NCI-H1105 treated with DMSO at 0.1 percent for 48 hours (cell line): ENCODE measurements at places on chromosomes 1 and 21.

GRCh38 chr1:168454211-168454815, 89.5 kb downstream of the XCL2 start:
- no peak for DNase-seq

DNA sequence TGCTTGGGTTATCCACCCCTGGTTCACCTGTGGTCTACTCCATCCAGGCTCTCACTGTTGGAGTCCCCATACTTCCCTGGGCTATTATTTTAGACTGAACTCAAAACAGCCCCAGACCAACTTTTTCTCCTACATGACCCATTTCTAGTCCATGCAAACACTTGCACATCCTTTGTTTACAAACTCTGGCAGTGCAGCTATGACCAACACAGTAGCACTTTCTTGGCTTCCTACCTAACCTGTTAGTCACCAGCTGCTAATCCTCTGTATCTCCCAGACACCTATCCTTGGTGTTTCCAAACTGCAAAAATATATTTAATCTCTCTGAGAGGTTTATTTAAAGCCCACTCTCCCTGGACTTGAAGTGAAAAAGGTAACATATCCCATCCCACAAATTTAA, 90.8 kb downstream of the DDAH1 start:
- no peak for DNase-seq

DNA sequence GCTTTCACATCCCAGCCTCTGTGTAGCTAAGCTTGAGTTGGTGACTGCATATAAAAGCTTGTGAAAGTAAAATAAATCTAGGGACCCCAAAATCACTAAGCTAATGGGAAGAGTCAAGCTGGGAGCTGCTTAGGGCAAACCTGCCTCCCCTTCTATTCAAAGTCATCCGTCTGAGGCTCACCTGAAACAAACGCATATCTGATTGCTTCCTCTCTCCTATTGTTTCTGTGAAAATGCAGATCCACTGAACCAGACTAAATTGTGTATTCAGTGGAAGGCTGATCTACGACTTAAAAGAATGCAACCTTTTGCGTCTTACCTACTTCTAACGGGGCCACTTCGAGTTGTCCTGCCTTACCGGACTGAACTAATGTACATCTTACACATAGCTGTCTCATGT, 70.3 kb downstream of the LTN1 start:
- no peak for DNase-seq

DNA sequence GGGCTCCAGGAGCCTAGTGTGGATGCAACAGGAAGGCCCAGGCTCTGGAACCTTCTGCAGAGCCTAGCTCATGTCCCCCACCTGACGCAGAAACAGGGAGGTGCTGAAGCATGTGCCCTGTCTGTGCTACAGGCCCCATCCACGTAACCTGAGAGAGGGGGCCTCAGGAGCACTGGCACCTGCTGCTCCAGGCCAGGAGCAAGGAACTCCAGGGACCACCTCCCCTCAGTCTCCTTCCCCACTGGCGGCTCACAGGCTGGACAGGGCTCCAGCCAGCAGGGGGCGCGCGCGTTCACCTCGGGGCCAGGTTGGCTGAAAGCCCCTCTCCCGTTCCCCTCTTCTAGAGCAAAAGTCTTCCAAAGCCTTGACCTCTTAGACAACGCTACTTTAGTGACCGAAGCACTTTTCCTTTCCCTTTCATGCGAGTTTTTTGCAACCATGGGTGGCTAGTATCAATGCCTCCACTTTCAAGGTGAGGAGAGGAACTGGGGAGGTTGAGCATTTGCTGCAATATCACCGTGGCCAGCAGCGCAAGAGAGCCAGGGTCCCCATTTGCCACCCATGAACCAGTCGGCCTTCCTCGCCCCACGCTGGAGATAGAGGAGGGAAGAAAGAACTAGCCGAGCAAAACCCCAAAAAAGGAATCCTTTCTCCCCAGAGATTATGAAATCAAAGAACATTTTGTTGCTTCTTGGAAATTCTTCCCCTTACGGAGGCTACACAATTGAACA, 52.4 kb upstream of the GPR157 start:
- peak; percentile 41 for DNase-seq

- no peak for DNase-seq
Measured at GRCh38 chr1:172109359-172109758, 268.1 kb downstream of the DNM3 start.

DNA sequence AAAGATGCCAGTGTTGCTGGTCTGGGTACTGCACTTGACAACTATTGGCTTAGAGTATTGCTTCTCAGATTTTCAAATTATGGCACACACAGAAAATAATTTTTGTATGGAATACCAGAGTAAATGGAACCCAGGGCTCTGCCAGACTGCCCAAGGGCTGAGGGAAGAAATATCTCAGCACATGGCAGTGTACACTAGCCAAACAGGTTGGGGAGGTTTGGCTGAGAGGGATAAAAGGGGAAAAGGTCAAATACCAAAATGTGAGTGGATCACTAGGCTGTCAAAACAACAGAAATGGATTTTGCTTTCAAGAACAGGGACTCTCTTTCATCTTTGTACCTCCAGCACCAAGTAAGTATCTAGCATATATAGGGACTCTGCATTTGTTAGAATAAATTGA, 3.0 kb upstream of the RGS8 start:
- no peak for DNase-seq

DNA sequence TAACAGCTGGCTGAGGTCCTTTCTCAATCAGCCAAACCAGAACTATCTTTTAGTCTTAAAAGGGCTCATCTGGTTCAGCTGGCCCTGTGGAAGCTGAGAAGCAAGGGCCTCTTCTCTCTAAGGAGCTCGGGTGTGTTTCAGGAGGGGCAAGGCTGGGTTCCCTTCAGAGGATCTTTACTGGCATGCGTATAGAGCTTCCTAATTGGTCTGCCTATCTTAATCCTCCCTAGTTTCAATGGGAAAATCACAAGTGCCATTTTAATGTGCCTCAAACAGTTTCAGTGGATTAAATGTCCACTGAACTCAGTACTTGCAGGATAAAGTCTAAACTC, 81.5 kb upstream of the LBR start:
- no peak for DNase-seq

DNA sequence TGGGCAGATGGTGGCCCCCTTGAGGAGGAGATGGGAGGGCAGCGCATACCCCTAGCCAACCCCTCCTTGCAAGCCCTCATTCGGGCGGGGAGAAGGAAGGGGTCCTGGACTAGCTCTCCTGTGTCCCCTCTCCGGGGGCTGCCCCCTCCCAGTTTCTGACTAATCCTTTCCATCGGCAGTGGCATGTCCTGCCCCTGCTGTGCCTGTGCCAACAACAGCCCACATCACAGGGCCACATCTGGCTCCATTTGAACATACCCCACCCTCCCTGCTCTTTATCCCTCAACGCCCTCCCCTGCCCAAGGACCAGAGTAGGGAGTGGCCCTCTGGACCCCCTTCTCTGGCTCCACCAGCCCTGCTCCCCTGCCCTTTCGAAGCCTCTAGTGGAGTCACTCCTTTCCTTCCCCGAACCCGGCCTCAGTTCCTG, 11.0 kb upstream of the LMNA start:
- DNase-seq, result no peak

- DNase-seq, result no peak
Measured at GRCh38 chr21:44989537-44989886, 49.7 kb downstream of the SLX9 start.

DNA sequence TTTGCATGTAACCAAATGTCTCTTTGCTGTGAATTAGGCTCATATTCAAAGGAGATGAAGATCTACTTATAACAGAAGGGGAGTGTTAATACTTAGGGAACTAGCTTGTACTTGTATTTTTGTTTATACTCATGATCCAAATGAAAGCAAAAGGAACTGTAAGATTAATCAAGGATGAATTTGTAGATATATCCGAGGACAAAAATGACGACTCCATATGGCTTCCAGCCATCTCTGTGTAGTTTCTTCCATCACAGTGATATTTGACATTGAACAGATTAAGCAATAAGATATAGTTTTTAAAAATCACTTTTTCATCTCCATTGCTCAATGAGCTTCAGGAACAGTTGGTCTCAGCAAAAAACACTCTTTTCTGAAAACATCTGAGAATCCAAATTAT, 257.4 kb upstream of the CAMK1G start:
- DNase-seq, result no peak

DNA sequence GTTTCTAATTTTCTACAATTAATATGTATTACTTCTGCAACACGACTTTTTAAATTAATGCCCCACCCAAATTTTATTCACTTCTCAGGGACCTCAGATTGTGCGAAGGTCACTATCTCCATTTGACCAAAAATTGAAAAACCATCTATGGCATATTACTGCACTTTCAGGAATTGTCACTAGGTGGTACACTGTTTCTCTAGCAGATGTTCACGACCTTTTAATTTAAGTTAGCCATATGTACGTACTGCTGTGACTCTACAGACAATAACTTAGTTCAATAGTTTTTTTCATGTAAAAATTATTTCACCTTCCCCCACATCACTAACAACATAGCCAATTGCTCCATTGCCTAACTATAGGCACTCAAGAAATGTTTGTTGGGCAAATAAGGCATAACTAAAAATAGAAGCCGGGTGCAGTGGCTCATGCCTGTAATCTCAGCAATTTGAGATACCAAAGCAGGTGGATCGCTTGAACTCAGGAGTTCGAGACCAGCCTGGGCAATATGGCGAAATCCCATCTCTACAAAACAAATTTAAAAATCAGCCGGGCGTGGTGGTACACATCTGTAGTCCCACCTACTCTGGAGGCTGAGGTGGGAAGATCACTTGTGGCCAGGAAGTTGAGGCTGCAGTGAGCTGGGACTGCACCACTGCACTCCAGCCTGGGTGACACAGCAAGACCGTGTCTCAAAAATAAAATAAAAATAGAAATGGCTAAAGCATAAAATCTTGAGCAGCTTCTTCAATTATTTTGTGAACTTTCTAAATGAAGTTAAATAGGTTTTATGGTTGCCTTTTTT, 75.7 kb upstream of the PKN2 start:
- DNase-seq, result peak; percentile 40

GRCh38 chr1:3134381-3135072, 65.5 kb downstream of the PRDM16 start:
- DNase-seq, result no peak

- DNase-seq, result peak; percentile 59
Measured at GRCh38 chr1:58515794-58516401, 30.6 kb downstream of the OMA1 start.

GRCh38 chr1:205204552-205204951, 7.0 kb downstream of the DSTYK start:
- no peak for DNase-seq

- peak; percentile 55 for DNase-seq
Measured at GRCh38 chr1:52601991-52602855, at the start of gene GPX7. Gene GPX7, plus strand, starts transcription at chr1:52602371. Its CDS starts 39 bp downstream, at chr1:52602410.

- DNase-seq, result no peak
Measured at GRCh38 chr1:100039591-100039990, 69.8 kb downstream of the SLC35A3 start.

- DNase-seq, result no peak
Measured at GRCh38 chr1:208587110-208587509, 342.9 kb upstream of the PLXNA2 start.

DNA sequence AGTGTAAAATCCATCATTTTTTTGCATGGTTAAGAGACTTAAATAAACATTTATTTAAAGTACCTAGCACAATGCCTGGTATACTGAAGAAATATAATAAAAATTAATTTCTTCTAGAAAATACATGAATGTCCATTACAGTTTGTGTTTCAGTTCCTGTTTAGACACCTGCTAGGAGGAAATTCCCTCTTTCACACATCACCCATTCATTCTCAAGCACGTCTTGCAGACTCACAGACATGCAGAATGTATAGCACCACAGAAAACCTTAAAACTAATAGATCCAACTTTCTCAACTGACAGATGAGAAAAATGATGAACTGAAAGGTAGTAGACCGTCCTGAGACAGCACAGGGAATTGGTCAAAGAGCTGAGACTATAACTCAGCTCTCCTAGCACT, 172.2 kb upstream of the C8B start:
- DNase-seq, result no peak

- no peak for DNase-seq
Measured at GRCh38 chr21:14124266-14124665, 86.5 kb downstream of the LIPI start.

DNA sequence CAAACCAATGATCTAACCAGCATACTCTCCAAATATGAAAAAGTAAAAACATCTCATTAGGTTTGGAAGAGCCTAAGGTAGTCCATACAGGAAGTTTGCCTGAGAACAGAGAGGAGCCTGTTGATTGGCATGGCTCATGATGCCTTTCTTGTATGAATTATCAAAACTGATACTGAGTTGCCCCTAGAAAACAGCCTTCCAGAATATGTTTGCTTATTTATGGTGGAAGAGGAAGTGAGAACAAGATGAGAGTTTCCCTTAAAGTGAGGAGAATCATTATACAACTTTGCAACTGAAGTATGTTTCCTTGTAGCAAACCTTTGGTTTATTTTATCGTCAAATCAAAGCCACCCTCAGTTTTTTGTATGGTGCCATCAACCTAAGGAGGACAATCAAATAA, 23.8 kb upstream of the KIAA1614 start:
- DNase-seq, result no peak

DNA sequence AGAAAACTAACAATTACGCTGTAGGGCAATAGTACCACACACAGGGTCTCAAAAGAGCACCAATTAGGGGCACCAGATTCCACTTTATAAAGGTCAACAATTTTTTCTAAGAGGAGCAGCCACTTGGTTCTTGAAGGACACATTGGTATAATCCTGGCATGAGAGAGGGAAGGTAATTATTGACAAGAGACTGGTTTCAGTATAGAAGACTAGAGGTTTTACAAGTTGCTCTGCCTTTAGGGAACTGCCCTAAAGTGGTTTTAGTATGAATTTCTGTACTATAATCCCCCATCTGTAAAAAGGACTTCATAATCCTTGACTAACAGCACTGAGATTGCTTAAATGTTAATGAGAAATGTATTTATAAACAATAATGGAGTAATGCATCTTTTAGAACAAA, 648.5 kb upstream of the PTBP2 start:
- no peak for DNase-seq

- peak; percentile 77 for DNase-seq
Measured at GRCh38 chr21:46634966-46635323, 529 bp upstream of the PRMT2 start.

GRCh38 chr1:211371406-211372105, 44.9 kb downstream of the TRAF5 start:
- DNase-seq, result no peak

DNA sequence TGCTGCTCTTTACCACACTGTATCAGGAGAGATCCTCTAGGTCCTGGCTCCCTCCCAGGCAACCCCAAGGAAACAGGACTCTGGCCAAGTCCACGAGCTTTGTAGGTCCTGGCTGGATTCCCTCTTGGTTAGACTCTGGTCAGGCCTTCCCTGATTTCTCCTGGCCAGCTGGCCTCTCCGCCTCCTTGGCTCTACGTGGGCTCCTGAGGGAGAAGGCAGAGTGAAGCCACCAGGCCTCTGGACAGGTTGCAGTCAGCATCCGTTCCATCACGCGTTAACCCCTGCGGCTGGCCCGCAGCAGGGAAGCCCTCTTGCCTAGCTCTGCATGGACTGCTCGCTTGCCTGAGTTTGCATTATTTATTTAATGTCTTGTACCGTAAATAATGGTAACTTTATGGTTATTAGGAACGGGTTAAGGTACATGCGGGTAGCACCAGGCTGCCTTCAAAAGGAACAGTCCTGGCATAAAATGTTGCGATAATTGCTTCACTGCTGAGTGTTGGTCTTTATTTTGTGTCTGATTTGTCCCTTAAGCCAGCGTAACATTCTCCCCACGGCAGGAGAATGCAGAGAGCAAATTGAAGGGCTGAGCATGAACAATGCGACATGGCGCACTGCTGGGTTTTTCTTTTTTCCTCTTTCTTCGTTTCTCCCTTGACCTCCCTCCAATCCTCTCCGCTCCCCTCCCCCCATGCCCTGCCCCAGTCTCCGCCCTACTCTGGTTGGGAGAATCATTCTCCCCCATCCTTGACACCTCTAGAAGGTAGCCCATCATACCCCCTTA, 100.3 kb downstream of the RNF220 start:
- no peak for DNase-seq

- peak; percentile 34 for DNase-seq
Measured at GRCh38 chr1:229514578-229515275, 6.6 kb upstream of the NUP133 start.
